Stimulated activated CD8-positive, alpha-beta memory T cell treated with anti-CD3 and anti-CD28 coated beads, Interleukin-15, amount 100 ng/mL, for 24 hours (primary cell): ENCODE measurements at places on chromosomes 4 and X.

- DNase-seq: no peak
Observed at GRCh38 chr4:181863856-181864255, 379.3 kb upstream of the TENM3 start.

DNA sequence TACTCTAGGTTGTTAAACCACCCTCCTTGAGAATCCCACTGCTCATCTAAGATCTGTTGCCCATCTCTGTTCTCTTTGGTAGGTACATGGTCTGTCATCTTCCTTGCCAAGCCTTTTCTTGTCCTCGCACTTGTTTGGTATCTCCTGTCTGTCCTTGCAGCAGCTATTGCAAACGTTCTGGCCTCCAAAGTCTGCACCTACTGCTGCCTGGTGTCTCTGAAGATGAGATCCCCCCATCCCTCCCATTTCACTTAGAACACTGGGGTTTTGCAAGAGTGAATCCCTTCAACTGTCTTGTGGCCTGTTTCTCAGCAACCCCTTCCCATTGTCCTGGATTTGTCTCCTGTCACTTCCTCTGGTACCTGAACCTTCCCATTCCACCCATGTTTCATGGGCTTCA lies 673 bp downstream of the CNGA2 start:
- no peak for DNase-seq

- peak; percentile 3 for DNase-seq
Observed at GRCh38 chr4:54063737-54064316, 578 bp downstream of the CHIC2 start.

GRCh38 chrX:136203951-136204350 lies 47.2 kb downstream of the MAP7D3 start:
- no peak for DNase-seq

DNA sequence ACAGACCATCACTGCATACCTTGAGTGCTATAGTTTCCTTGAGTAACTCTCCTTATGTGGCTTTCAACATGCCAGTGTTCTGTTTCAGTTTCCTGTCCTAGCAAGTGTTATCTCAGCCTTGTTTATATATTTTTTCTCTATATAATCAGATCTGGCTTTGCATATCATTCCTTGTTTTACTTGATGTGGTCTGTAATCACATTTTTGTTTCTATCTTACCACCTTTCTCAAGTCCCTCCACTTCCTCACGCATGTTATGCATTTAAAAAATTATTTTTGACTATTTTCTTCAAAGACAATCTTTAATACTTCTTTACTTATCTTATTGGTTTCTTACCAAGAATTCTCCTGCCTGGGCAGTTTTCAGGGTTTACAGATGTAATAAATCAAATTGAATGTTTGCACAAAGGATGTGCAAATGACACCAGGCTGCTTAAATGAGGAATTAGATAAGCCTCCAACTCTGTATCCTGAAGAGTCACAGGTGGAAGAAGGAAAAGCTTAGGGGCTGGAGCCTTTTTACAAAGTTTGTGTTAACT lies 351.2 kb downstream of the BMPR1B start:
- DNase-seq: no peak

DNA sequence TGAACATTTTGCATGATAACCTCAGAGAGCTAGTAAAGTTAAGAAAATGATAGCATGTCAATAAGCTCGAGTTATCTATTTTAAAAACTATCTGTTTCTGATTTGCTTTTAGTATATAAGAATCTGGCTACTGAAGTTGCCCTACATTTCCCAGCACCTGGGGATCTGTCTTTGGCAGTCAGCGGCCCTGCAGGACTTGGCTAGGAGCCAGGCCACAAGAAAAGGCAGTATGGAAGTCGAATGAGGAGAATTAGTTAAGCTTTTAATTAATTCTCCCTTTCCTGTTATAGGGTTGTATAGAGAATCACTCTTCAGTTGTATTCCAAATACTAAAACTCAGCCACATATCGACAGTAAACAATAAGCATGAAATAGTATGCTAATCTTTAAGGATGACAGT lies 22.7 kb downstream of the POU4F2 start:
- no peak for DNase-seq

GRCh38 chrX:97132664-97133415 lies 249.1 kb downstream of the RPA4 start:
- DNase-seq: no peak
